ENCODE measurements at places on chromosomes 1 and 21.
A peak's percentile ranks its signal among the peaks of the same experiment; 100 is the strongest.

DNA sequence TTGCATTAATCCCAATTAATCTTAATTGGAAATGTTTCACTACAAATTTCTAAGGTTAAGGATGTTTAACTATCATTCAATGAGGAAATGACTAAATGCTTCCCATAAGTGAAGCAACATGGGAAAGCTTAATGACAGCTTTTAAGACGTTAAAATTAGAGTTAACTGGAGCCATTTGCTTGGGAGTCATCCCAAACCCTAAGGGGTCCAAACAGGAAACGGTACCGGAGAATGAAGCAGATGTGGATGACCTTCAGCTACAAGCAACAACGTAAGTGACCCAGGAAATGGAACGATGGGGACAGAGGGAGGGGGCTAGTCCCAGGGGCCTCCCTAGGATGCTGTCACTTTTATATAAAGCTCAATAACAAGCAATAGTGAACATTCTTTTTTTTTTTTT is 62.2 kb downstream of the CAPZB start:
- H3K36me3 ChIP-seq, result peaks cover 10% of the 10 kb centered on the region
- no peak overlapping the region for H3K4me3 ChIP-seq
- H3K4me1 ChIP-seq, result peaks cover 15% of the 10 kb centered on the region
- no peak for DNase-seq

DNA sequence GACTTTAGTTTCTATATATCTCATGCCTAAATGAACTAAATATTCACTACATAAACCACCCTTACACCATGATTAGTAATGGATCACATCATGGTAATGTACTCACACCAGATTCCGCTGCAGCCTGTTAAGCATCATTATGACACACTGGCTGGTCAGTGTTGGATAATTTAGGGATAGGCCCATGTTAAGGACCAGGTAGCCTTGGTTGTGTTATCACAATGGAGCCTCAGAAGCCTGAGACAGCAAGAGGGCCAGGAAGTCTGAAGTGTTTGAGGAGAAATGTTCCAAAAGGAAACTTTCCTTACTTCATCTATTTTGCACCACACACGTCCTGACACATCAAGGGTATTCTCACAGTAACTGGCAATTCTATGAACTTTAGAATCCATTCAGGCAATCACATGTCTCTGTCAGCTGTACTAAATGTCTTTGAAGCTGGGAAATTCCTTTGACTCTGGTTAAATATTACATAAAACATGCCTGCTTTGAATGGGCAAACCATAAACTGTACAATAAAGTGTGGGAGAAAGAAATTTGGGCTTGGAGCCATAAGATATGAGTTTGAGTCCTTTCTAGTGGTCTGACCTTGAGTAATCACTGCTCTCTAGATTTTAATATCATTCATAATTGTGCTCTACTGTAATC is 105.3 kb upstream of the DPT start:
- H3K4me3 ChIP-seq, result no peak overlapping the region
- H3K36me3 ChIP-seq, result no peaks in the 10 kb centered on the region
- no peak for DNase-seq
- no peaks in the 10 kb centered on the region for H3K27me3 ChIP-seq
- peaks cover 19% of the 10 kb centered on the region for H3K4me1 ChIP-seq

GRCh38 chr1:1779691-1780597 is 1.7 kb upstream of the NADK start:
- peaks cover 28% of the 10 kb centered on the region for H3K4me1 ChIP-seq
- no peak for DNase-seq
- peak overlapping the region; percentile 67 for H3K4me3 ChIP-seq
- peaks cover 3% of the 10 kb centered on the region for H3K36me3 ChIP-seq
- H3K27me3 ChIP-seq, result no peaks in the 10 kb centered on the region

DNA sequence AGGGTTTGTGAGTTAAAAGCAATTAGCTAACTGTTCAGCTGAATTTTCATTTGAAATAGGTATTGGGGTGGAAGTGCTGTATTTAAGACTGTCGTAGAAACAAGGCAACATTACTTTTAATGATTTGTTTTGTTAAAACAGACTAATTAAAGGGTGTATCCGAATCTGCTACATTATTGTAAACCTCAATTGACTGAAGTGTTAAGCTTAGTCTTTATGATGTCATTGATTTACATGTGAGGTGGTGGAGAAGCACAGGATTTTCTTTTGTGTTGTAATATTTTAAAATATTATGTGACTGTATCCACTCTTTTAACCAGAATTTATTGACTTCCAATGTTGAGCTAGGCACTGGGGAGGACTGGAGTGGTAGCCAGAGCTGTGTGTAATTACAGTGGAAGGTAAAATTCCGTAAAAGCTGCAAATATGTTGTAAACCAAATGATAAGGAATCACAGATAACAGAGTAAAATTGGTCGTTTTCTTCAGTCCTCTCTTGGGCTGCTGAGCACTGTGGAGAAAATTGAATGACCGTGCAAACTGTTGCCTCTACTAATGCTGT is 1.6 kb downstream of the HOOK1 start:
- H3K4me3 ChIP-seq, result no peak overlapping the region
- no peaks in the 10 kb centered on the region for H3K36me3 ChIP-seq
- no peak overlapping the region for H3K27ac ChIP-seq
- no peak for DNase-seq

DNA sequence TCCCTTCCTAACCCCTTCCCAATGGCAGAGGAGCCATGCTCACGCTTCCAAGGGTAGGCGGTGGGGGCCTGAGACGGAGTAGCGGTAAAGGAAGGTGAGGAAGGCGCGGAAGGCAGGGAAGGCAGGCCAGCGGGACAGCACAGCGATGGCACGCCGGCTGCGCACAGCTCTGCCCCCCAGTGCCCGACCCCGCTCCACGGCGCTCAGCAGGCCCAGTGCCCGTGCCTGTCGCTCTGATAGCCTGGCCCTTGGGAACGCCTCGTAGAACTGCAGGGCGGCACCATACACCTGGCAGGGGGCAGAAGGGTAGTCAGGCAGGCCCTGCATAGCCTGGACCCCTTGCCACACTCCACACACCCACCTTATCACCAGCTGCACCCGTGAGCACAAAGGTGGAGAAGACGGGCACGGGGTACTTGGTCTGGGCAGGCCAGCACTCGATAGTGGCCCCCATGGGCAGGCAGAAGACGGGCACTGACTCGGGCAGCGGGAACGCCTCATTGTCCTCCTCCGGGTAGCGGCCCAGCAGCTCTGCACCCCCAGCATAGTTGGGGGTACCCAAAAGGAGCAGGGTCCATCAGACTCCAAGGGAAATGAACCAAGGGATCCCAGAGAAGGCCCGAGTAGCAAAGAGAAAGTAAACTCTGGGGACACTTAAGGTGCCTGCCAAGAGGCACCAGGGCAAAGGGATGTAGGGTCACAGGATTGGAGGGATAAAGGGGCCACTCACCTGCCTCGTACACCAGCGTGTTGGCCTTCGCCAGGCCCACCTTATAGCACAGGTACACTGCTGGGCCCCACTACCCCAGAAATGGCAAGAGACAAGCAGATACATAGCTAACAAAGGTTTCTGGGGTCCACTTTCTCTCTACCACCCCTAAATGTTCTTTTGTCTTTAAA is 4.4 kb downstream of the DENND4B start:
- H3K36me3 ChIP-seq, result peaks cover 7% of the 10 kb centered on the region
- H3K4me1 ChIP-seq, result peaks cover 13% of the 10 kb centered on the region
- H3K27me3 ChIP-seq, result no peaks in the 10 kb centered on the region
- no peak overlapping the region for H3K27ac ChIP-seq
- DNase-seq, result no peak
- no peak overlapping the region for H3K4me3 ChIP-seq

- no peaks in the 10 kb centered on the region for H3K27me3 ChIP-seq
- peaks cover 8% of the 10 kb centered on the region for H3K4me1 ChIP-seq
- no peak overlapping the region for H3K27ac ChIP-seq
- no peak for DNase-seq
These were observed 20.4 kb upstream of the AK2 start for GRCh38 chr1:33057095-33057494.

Data from mesothelial cell of epicardium (in vitro differentiated cells).